ENCODE measurements at places on chromosomes 16 and 17.

- no peak for DNase-seq
Measured at GRCh38 chr17:6831661-6832263, at the start of gene TEKT1. TSS of gene TEKT1 (minus strand) at chr17:6831729. CDS start at chr17:6830376, 1,353 bp downstream.

DNA sequence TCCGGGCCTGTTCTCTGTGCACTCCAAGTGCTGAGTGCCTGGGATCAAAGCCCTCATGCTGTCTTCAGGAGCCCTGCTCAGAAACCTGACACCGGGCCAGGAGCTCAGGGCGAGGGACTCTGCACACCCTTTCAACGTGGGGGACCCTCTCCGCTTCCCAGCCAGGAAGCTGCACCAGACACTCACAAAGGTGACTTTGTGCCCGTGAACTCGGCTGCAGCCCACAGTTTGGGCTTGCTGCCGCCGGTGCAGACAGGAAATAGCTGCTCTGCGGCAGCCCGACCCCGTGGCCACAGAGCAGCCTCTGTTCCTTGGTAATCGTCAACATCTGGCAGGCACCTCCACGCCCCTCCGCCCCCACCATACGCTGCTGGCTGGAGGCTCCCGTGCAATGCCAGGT is 93.4 kb upstream of the METRNL start:
- no peak for DNase-seq

- no peak for DNase-seq
Measured at GRCh38 chr17:65953316-65954147, 238.4 kb downstream of the CEP112 start.

DNA sequence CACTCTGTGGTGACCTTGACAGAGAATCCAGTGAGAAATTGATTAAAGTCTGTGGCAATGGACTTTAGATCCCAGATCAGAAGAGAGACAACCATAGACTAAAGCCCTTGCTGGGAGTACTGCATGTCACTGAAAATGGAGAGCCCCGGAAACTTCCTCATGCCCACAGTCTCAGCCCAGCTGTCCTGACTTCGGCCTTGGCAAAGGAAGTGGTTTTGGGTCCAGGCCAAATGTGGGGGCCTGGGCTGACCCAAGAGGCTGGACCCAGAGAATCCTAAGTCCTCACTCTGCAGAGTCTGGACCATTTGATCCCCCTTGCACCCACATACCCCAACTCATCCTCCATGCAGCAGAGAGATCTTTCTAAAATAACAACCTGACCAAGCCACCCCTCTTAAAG is 4.7 kb upstream of the BEAN1 start:
- DNase-seq: no peak

- no peak for DNase-seq
Measured at GRCh38 chr17:80531400-80531799, 13.2 kb upstream of the RPTOR start.

- DNase-seq: no peak
Measured at GRCh38 chr16:4574919-4575705, 19.0 kb downstream of the C16orf96 start.

DNA sequence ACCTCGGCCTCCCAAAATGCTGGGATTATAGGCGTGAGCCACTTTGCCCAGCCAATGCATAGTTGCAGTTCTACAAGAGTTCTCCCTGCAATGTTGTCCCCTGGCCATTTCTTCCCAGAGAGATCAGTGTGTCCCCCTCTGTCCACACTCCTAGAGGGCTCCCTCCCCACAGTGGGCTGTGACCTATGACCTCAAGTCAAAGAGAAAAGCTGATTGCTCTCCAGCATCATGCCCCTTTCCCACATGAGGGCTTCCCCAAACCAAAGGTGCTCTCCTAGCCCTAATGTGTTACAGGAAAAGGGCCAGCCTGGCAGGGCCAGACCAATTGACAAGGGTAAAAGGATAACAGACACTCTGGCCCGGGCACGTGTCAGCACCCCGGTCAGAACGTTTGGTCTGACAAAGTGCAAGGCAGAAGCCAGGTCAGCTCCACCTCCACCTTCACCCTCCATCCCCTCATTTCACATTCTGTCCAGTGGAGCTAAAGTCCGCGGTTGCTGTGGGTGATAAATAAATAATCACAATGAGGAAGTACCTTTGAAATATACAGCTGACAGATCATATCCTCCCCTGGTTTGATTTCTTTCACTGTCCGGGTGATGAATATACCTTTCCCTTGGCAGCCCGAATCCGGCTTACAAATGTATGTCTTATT is 17.8 kb downstream of the TTLL6 start:
- DNase-seq: no peak

GRCh38 chr16:71406724-71407123 is 35.1 kb downstream of the TLE7 start:
- no peak for DNase-seq

GRCh38 chr17:40519089-40519775 is 17.8 kb upstream of the TNS4 start:
- no peak for DNase-seq

- no peak for DNase-seq
Measured at GRCh38 chr16:26031286-26031685, 339.5 kb downstream of the HS3ST4 start.

Data from NCI-H187 treated with DMSO at 0.1 percent for 48 hours (cell line).